ENCODE measurements at places on chromosomes 11 and 22. TPM values are rescaled to one million over a fixed set of nuclear protein-coding genes. Genes with fewer than 3 reads are reported as not detected.

- no peak for DNase-seq
These were observed 33.5 kb upstream of the CSNK1E start for GRCh38 chr22:38350444-38351359.

- no peak for DNase-seq
These were observed 29.1 kb upstream of the CACNG2 start for GRCh38 chr22:36732609-36733008.

DNA sequence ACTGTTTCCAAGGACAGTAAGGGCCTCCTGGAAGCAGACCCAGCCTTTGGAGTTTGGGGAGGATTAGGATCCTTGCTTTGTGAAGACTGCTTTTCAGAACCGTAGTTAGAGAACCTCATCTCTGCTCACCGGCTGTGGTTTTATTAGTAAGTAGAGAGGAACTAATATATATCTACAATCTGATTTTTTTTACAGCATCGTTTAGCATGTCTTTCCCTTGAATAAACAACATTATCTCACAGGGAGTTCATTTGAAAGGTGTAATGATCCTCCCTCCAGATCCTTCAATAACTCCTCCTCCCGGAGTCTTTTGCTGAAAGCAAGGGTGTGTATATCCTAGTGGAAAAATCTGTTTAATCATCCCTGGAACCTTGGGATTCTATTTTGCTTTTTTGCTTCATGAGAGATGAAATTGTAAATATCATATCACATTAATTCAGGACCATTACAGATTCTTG lies 132.7 kb downstream of the DBX1 start:
- DNase-seq: no peak

DNA sequence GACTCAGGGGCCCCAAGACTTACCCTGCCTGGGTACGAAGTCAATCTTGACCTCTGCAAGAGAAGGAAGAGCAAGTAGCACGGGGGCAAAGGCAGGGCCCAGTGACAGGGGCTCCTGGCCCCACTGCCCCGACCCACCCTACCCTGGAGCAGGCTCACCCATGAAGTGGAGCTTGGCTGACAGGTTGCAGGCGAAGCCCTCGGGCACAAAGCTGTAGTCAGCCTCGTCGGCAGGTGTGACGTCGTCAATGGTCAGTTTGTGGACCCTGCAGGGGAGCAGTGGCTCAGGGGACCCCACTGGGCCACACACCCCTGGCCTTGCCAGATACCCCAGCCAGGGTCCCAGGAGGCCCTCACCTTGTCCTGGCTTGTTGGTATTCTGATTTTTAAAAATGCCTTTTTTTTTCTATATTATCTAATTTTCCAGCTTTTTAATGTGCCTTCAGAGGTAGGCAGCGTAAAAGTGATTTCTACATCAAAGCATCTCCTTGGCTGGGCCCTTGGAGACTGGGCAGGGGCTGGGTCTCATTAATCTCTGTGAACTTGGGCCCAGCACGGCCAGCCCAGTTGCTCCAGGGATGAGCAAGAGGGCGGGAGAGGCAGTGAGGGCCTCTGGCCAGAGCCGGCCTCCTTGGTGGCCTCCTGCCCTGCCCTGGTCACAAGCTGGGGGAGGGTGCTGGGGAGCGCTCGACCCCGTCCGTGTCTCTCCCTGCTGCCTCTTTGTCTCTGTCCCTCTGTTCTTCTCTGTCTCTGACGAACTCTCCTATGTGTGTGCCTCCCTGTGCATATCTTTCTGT lies 11.3 kb downstream of the MYBPC3 start:
- no peak for DNase-seq

- no peak for DNase-seq
These were observed 15.9 kb upstream of the POU2AF2 start for GRCh38 chr11:111229604-111230003.

GRCh38 chr11:65352783-65353182 lies 1.8 kb upstream of the TIGD3 start:
- DNase-seq: no peak

DNA sequence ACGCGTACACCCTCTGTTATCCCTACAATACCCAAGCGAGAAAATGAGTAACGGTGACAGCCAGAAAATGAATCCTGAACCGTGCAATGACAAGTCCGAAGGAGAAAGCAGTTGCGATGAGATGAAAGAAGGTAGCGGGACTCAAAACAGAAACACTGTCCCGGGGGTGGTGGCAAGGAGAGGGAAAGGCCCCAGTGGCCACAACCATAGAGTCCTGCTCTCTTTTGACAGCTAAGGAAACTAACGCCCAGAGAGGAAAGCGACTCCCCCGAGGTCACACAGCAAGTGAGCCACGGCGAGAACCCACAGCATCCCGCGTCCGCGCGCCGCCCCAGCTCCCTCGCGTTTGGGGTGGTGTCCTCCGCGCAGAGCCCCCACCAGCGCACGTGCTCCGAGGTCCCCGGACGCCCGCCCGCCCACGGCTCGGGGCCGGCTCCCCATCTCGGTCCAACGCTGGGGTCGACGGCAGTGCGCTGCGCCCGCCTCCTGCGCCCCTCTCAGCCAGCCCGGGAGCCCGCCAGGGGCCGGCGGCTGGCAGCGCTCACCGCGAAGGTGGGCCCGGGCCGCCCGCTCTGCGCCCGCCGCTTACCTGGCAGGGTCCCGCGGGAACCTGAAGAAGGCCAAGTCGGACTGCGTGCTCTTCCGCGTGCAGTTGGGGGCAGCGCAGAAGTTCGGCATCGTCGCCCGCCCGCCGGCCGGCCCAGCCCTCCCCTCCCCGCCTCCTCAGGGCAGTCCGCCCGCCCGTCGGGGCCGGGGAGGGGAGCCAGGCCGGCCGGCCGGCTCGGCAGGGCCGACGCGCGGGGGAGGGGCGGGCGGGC lies 564 bp downstream of the THAP12 start:
- DNase-seq: no peak

- no peak for DNase-seq
These were observed 19.0 kb downstream of the MPPED2 start for GRCh38 chr11:30567120-30567519.

DNA sequence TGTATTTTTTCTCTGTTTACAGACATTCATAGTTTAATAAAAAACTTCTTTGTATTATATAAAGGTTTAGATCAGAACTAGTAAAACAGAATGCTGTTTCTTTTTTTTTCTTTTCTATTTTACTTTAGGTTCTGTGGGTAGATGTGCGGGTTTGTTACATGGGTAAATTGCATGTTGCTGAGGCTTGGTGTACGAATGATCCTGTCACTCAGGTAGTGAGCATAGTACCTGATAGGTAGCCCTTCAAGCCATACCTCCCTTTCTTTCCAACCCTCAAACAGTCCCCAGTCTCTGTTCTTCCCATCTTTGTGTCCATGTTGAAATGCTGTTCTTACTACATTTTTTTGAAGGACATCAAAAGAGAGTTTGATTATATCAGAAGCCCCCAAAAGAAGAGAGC lies 3.2 kb downstream of the ATM start:
- no peak for DNase-seq

- no peak for DNase-seq
These were observed 84.5 kb upstream of the PPARA start for GRCh38 chr22:46065691-46066454.

DNA sequence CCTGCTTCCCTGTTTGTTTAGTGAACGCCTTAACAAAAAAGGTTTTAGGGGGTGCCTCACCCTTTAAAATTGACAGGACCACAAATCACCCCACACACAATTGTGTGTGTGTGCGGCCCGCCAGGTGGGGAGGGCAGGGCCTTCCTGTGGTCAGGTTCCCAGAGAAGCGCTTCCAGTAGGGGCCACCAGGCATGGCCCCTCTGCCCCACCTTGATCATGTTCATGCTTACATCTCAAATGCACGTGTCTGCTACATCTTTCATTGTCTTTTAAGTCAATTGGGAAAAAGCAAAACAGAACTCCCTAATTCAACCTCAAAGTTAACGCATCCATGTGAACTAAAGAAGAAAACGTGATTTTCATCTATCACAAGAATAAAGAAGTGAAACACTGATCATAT lies 1335.3 kb downstream of the TBC1D22A start:
- no peak for DNase-seq

DNA sequence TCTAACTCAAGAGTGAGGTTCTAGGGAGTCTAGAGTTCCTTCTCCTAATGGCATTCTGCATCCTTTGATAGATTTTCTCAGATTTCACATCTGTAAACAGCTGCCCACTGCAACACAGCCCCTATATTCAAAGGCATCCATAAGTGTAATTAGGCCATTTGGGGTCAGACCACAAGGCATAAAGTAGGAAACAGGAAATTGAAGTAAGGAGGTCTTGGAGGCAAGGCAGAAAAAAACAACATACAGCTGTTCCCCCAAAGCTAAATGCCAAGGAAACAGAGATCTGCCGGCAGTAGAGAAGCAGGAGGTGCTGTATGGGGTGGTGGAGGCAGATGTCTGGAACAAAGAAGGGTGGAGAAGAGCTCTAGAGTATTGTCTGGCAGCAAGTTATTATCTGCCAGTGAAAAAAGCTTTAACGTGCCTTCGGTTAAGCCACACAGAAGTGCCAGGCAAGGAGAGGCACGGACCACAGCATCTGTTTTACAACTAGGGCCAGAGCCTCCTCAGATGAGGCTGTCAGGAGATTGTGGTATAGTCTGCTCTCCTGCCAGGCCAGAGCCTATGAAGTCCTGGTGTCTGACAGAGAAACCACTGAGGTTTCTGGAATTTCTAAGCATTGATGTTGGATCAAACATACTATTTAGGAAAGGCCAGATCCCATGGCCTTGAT lies 100.2 kb upstream of the CHRM4 start:
- DNase-seq: peak; percentile 34

- DNase-seq: no peak
These were observed 111.3 kb downstream of the GGTLC2 start for GRCh38 chr22:22755778-22756100.

DNA sequence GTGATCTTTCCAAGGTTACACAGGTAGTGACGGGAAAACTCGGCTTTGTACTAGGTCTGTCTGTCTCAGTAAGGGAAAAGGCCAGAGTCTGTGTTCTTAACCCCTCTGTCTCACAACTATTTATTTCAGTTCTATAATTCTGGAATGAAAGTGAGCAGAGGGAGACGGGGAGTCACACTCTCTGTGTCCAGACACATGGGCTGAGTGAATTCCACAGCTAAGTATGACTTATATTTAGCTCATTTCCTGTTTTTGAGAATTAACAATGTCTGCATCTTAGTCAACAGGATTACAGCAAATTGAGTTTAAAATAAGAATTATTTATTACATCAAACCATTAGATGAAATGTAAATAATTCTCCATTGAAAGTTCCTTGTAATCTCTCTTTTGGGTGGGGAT lies 62.5 kb upstream of the OR4B1 start:
- DNase-seq: no peak

- no peak for DNase-seq
These were observed 55.2 kb downstream of the RELT start for GRCh38 chr11:73431396-73431795.

DNA sequence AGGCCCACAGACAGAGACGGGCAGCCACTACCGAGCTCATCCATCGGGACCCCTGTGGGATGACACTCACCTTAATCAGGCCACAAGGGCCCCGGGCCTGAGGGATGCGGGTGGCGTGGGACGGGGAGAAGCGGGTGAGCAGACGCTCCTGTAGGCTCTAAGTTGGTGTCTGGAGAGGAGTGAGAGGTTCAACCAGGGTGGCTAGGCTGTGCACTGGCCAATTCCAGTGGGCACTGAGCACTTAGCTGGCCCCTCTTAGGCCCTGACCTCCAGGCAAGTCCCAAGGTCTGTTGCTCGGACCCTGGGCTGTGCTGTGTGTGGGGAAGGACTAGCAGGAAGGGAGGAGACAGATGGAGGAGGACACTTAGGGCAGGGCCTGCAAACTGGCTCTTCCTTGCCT lies 139.3 kb downstream of the ST3GAL4 start:
- DNase-seq: no peak

DNA sequence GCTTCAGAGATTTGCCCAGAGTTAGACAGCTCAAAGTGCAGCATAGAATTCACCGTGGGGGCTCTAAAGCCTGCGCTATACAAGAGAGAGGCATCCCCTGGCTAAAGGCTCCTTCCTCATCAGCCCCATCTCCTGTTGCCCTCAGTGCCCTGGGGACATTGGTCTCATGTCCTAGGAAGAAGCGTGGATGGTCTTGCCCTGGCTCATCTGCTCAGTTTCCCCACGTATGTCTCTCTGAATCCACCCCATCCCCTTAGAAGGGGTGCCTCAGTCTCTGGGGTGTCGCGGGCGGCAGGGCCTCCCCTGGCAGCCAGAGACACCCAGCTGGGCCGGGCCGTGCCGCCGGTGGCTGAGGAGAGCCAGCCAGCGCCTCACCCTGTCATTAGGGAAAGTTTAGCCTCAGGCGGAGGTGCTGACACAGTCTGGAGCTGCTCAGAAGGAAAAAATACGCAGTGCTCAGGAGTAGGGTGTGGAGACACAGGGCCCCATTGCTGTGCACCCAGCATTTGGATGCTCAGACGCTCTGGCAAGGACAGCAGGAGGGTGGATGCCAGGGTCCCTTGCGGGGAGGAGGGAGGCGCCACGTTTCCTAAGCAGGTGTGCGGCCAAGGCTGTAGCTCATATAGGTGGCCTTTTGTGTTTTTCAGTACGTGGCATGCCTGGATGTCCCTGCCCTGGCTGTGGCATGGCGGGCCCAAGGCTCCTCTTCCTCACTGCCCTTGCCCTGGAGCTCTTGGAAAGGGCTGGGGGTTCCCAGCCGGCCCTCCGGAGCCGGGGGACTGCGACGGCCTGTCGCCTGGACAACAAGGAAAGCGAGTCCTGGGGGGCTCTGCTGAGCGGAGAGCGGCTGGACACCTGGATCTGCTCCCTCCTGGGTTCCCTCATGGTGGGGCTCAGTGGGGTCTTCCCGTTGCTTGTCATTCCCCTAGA lies 1.3 kb downstream of the SLC39A13 start:
- DNase-seq: no peak

GRCh38 chr11:36122671-36123070 lies 166.6 kb downstream of the COMMD9 start:
- DNase-seq: no peak

- DNase-seq: no peak
These were observed 112.4 kb downstream of the LDLRAD3 start for GRCh38 chr11:36056160-36056751.

- no peak for DNase-seq
These were observed 690 bp upstream of the UVRAG start for GRCh38 chr11:75814363-75814676.

- DNase-seq: no peak
These were observed 12.6 kb downstream of the MPST start for GRCh38 chr22:37032134-37032534.

The BATF2 gene
- polyA plus RNA-seq: 3.1 TPM

The SLC37A4 gene
- 120 TPM for polyA plus RNA-seq

The CRYAB gene
- 75.2 TPM for polyA plus RNA-seq

The ISX gene
- polyA plus RNA-seq: 0.37 TPM

The GSTT4 gene
- not detected for polyA plus RNA-seq

The HYLS1 gene
- 10.5 TPM for polyA plus RNA-seq

The SH3BP1 gene
- polyA plus RNA-seq: 19.5 TPM

The ASPHD2 gene
- 3.7 TPM for polyA plus RNA-seq

The RFPL3 gene
- not detected for polyA plus RNA-seq

Measured in renal pelvis (tissue), 12 donors.